ENCODE measurements at places on chromosomes 4 and X. TPM values are rescaled to one million over a fixed set of nuclear protein-coding genes. Genes with fewer than 3 reads are reported as not detected.
A peak's percentile ranks its signal among the peaks of the same experiment; 100 is the strongest.

EVC gene
- total RNA-seq: 29.3 TPM

AWAT2 gene
- total RNA-seq: not detected

RIBC1 gene
- 1.9 TPM for total RNA-seq

SLC4A4 gene
- total RNA-seq: 17.0 TPM

SHISA3 gene
- total RNA-seq: 1.9 TPM

MAGED4 gene
- 7.0 TPM for total RNA-seq

RADX gene
- 3.2 TPM for total RNA-seq

RS1 gene
- total RNA-seq: 5.2 TPM

CDKN2AIP gene
- 14.4 TPM for total RNA-seq

SPANXC gene
- total RNA-seq: not detected

TCEAL8 gene
- total RNA-seq: 51.7 TPM

SPANXB1 gene
- total RNA-seq: not detected

GRCh38 chr4:151940291-151940690 is 179.5 kb upstream of the GATB start:
- no peak overlapping the region for H3K4me3 ChIP-seq
- DNase-seq: no peak
- H3K27ac ChIP-seq: no peak overlapping the region
- H3K27me3 ChIP-seq: no peaks in the 10 kb centered on the region

DNA sequence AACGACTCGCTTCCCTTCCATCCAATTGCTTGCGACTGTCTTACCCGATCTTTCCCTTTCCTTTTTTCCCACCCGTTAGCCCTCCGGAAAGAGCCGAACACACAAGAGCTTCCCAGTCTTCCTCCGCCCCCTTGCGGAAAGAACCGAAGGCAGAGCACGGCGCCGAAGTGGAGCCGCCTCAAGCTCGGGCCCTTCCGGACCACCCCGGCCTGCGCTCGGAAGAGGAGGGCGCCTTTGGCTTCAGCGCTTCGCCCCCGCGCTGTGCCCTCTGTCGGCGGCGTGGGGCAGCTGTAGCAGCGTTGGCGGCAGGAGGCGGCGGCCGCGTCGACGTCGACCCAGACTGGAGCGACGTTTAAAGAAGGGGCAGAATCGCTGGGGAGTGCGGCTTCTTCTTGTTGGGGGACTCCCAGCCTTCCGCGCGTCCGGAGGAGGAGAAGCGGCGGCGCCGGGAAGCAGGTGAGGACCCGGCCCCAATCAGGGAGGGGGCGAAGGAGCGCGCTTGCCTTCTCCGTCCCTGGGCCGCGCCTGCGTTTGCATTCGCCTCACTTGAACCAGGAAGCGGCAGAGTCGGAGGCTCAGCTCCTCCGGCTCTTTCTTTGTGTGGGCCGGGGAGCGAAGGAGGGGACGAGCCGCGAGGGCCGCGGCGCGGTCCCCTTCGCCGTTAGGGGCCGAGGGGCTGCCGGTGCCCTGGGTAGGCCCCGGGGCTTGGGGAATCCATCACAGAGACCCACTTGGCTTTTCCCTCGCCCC is at the start of gene ZBTB33:
ZBTB33 (plus strand) TSS at position 291 of the 750 bp plus-strand sequence. CDS start 2,604 bp downstream, outside the sequence.
- DNase-seq: peak; percentile 91
- no peaks in the 10 kb centered on the region for H3K36me3 ChIP-seq
- peak within 1 kb of the TSS; percentile 94 for H3K27ac ChIP-seq
- peaks cover under 1% of the 10 kb centered on the region for H3K4me1 ChIP-seq

DNA sequence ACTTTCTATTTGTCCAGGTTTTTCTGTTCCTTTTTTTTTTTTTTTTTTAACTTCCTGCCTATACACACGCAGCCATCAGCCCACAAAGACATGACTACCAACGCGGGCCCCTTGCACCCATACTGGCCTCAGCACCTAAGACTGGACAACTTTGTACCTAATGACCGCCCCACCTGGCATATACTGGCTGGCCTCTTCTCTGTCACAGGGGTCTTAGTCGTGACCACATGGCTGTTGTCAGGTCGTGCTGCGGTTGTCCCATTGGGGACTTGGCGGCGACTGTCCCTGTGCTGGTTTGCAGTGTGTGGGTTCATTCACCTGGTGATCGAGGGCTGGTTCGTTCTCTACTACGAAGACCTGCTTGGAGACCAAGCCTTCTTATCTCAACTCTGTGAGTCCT is 2.1 kb downstream of the EBP start:
- H3K36me3 ChIP-seq: peaks cover 22% of the 10 kb centered on the region
- H3K27me3 ChIP-seq: no peaks in the 10 kb centered on the region
- H3K27ac ChIP-seq: no peak overlapping the region

- H3K36me3 ChIP-seq: no peaks in the 10 kb centered on the region
- no peaks in the 10 kb centered on the region for H3K27me3 ChIP-seq
- no peaks in the 10 kb centered on the region for H3K4me1 ChIP-seq
- H3K4me3 ChIP-seq: no peak overlapping the region
- DNase-seq: no peak
These were observed 50.3 kb downstream of the STPG2 start for GRCh38 chr4:98092833-98093439.

- no peaks in the 10 kb centered on the region for H3K27me3 ChIP-seq
- H3K36me3 ChIP-seq: no peaks in the 10 kb centered on the region
- H3K27ac ChIP-seq: no peak overlapping the region
- H3K4me3 ChIP-seq: no peak overlapping the region
These were observed 321.3 kb downstream of the GALNTL6 start for GRCh38 chr4:172134521-172134920.

- no peaks in the 10 kb centered on the region for H3K4me1 ChIP-seq
- H3K27ac ChIP-seq: no peak overlapping the region
- DNase-seq: no peak
- H3K27me3 ChIP-seq: no peaks in the 10 kb centered on the region
- no peaks in the 10 kb centered on the region for H3K36me3 ChIP-seq
- H3K4me3 ChIP-seq: no peak overlapping the region
These were observed 15.7 kb upstream of the TET2 start for GRCh38 chr4:105130945-105131344.

GRCh38 chrX:17030580-17031270 is 84.3 kb downstream of the REPS2 start:
- H3K4me1 ChIP-seq: no peaks in the 10 kb centered on the region
- no peak overlapping the region for H3K4me3 ChIP-seq
- H3K36me3 ChIP-seq: no peaks in the 10 kb centered on the region
- no peak overlapping the region for H3K27ac ChIP-seq
- no peaks in the 10 kb centered on the region for H3K27me3 ChIP-seq
- no peak for DNase-seq

GRCh38 chrX:132712350-132712749 is 223.5 kb upstream of the MBNL3 start:
- H3K4me3 ChIP-seq: no peak overlapping the region
- no peak overlapping the region for H3K27ac ChIP-seq
- H3K27me3 ChIP-seq: no peaks in the 10 kb centered on the region
- H3K36me3 ChIP-seq: no peaks in the 10 kb centered on the region

- no peaks in the 10 kb centered on the region for H3K4me1 ChIP-seq
- peak; percentile 67 for DNase-seq
- H3K4me3 ChIP-seq: no peak overlapping the region
- no peaks in the 10 kb centered on the region for H3K36me3 ChIP-seq
These were observed 66.0 kb upstream of the C4orf54 start for GRCh38 chr4:99723612-99724011.

DNA sequence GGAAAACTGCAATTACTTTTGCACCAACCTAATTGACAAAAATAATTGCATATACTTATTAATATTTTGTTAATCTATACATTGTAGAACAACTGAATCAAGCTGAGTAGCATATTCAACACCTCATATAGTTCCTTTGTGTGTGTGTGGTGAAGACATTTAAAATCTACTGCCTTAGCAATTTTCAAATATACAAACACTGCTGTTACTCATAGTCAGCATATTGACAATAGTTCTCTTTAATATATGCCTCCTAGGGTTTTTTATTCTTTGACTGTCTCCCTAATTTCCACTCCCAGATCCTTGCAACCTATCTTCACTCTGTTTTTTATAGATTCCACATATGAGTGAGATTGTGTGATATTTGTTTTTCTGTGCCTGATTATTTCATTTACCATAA is 426.8 kb downstream of the PPARGC1A start:
- no peaks in the 10 kb centered on the region for H3K36me3 ChIP-seq
- H3K4me3 ChIP-seq: no peak overlapping the region
- H3K4me1 ChIP-seq: no peaks in the 10 kb centered on the region
- H3K27me3 ChIP-seq: no peaks in the 10 kb centered on the region
- H3K27ac ChIP-seq: no peak overlapping the region
- no peak for DNase-seq

DNA sequence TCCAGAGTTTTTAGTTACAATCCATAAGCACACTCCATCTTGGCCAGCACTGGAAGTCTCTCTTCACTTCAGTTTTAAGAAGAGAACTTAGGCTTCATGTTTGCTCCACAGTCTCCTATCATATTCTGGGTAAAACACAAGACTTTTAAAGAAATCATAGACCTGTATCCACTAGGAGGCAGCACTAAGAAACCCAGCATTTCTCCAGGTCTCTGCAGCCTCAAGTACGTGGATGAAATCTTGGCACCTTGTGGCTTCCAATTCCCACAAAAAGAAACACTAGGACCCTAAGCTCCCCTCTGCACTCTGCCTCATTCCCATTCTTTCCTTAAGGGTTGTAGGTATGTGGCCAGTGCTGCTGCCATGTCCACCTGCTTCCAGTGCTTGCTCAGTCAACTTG is 367.3 kb upstream of the CASK start:
- H3K36me3 ChIP-seq: no peaks in the 10 kb centered on the region
- H3K4me3 ChIP-seq: no peak overlapping the region
- H3K27me3 ChIP-seq: no peaks in the 10 kb centered on the region

GRCh38 chr4:94559351-94559806 is 107.6 kb downstream of the PDLIM5 start:
- no peak overlapping the region for H3K27ac ChIP-seq
- peaks cover 5% of the 10 kb centered on the region for H3K4me1 ChIP-seq
- no peaks in the 10 kb centered on the region for H3K27me3 ChIP-seq
- H3K4me3 ChIP-seq: no peak overlapping the region
- DNase-seq: no peak

DNA sequence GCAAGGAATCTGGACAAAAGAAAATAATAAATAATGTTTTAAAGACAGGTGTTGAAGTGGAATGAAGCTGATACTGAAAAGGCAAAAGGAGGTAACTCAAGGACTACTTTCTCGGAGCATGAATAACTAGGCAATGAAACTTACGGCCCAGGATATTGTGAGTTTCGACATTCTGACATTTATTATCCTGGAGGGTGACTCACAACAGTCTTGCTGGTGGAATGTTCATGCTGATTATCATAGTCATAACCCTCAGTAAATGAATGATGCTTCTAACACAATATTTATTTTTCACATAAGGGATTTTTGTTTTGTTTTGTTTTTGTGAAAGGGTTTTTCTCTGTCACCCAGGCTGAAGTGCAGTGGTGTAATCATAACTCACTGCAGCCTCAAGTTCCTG is 147.0 kb upstream of the HPGD start:
- H3K4me3 ChIP-seq: no peak overlapping the region
- H3K27ac ChIP-seq: no peak overlapping the region
- H3K36me3 ChIP-seq: no peaks in the 10 kb centered on the region

DNA sequence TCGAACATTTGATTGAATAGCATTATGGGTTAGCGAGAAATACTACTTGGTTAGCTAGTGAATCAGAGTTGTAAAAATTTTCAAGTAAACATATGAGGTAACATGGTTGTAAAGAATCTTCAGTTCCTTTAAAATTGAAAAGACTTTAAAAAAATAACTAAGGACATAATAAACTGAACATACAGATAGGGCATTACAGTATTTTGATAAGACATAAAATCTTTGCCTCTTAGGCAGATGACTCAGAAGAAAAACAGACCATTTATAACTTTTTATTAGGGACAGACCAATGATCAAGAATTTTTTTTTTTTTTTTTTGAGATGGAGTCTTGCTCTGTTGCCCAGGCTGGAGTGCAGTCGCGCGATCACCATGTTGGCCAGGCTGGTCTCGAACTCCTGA is 43.1 kb downstream of the PNMA5 start:
- DNase-seq: no peak
- H3K4me1 ChIP-seq: no peaks in the 10 kb centered on the region
- no peaks in the 10 kb centered on the region for H3K27me3 ChIP-seq
- no peaks in the 10 kb centered on the region for H3K36me3 ChIP-seq
- H3K27ac ChIP-seq: no peak overlapping the region

- peaks cover 9% of the 10 kb centered on the region for H3K4me1 ChIP-seq
- no peak overlapping the region for H3K4me3 ChIP-seq
- no peaks in the 10 kb centered on the region for H3K36me3 ChIP-seq
- no peak for DNase-seq
- no peaks in the 10 kb centered on the region for H3K27me3 ChIP-seq
- H3K27ac ChIP-seq: no peak overlapping the region
These were observed 136.2 kb downstream of the PPP3CA start for GRCh38 chr4:101211146-101211553.
